Epithelial cell of prostate (primary cell): ENCODE measurements at places on chromosomes 4 and X.

DNA sequence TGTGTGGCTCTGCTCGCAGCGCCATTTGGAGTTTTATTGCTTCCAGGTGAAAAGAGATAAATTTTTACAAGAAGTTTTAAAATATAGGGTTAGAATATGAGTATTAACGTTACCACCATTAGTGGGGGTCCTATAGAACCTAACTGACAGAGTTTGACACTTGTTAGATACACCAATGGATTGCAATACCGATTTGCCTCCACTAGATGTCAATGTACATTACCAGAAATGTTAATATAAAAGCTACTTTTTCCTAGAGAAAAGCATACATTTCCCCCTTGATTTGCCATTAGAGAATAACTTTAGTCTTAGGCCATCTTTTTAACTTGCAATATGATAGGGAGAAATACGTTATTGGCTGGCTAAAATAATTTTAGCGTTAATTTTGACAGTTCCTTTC, 108.4 kb downstream of the LINC00632 start:
- DNase-seq, result no peak

GRCh38 chrX:95974096-95974470, 710.6 kb upstream of the DIAPH2 start:
- DNase-seq, result no peak

DNA sequence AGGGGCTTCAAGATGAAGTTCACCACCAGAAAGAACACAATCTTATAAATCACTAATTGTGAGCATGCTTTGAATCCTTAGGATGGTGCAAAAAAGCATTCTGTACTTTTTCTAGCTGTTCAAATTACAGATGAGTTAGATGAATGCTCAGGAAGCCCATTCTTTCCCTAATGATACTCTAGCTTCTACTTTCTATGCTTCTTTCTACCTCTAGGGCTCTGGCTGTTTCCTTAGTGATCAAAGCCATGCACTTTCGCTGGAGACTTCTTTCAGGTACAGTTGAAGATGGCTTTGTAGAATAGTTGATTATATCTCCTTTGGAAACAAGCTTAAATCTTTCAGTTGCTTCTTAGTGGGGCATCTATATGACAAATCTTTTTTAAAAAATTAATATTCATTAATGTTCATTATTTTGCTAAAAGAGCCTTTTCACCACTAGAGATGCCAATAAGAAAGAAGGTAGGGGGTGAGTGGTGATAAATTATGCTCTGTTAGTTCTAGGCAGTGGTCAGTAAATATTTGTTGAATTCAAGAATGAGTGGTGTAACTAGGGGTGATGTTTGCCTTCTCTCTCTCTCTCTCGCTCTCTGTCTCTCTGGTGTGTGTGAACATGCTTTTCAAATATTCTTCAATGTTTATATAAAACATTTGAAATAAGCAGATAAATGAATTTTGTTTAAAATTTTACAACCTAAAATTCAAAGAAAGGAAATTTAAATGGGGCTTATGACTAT, 169.4 kb downstream of the GLUD2 start:
- no peak for DNase-seq

- no peak for DNase-seq
Measured at GRCh38 chr4:87117051-87117731, 103.2 kb downstream of the KLHL8 start.

DNA sequence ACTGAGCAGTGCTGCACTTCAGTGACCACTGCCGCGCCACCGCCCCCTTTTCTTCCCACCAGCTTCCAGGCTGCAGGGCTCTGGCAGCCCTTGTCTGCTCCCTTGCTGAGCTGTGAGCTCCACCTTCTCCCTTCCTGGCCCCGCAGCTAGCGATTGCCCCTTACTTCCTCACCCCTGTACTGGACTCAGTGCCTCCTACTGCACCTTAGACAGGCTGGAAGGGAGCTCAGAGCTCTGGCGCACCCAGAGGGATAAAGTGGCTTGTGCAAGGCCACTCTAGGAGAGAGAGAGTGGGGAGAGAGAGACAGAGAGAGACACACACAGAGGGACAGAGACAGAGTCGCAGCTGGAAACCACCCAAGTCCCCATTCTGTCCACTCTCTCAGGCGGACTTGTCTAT, 6.0 kb downstream of the RASL11B start:
- no peak for DNase-seq

- no peak for DNase-seq
Measured at GRCh38 chrX:156002507-156002906, 5.0 kb downstream of the IL9R start.
